Stomach (tissue), 19 donors: ENCODE measurements at places on chromosomes 1 and 21. TPM values are rescaled to one million over a fixed set of nuclear protein-coding genes. Genes with fewer than 3 reads are reported as not detected.

DNA sequence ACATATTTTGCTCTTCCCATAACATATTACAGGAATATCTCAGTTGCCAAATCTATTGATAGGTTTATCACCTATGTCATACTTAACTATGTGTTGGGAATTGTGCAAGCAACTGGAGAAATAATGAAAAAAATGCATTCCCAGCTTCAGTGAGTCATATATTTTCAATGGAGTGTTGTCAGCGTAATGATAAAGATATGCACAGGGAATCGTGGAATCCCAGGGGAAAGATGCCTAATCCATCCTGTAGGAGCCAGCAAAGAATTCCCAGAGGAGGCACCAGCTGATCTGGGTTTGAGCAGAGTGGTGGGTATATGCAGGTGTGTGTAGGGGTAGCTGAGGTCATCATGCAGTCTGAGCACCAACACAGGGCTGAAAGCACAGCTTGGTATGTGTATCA, 213.3 kb upstream of the DAB1 start:
- DNase-seq = no peak

- peak; percentile 14 for DNase-seq
These were observed 10.4 kb upstream of the GJA9 start for GRCh38 chr1:38891753-38892152.

- DNase-seq = peak; percentile 36
These were observed 21.8 kb upstream of the OTUD3 start for GRCh38 chr1:19860418-19860817.

DNA sequence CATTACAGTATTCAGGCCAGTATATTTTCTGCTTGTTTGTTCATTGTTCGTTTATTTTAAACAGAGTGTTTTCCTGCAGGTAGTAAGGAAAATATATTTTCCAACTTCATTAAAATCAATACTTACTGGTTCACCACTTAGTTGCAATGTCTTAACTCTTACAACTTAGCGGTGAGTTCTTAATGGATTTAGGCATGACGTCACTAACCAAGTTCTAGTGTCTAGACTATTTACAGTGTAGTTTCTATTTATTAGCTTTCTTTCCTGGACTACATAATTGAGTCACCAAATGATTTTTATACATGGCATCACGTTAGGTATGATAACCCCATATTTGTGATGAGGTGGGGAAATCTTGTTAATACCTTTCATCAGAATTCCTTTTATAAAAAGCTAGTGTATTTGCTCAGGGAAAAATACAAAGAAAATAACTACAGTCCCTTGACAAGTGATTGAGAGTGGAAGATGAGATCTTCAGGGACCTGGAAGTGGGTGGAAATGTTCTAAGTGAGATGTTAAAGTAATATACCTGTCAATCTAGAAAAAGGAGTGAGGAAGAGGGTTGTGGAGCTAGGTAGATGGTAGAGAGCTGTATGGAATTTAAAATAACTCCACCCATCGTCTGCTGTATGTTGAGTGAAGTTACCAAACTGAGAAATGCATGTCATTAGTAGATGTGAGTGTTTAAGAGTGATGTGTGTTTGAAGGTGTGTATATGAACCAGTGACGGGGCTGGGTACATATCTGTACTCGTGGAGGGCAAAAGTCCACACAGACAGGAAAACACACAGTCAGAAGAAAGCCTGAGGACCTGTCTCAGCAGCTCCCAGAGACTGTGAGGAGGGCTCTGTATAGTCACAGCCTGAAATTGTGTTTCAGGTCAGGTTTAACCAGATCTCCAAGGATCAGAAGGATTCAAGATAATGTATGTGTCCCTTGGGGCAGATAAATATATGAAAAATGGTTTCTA, 197.6 kb upstream of the ADAMTS5 start:
- no peak for DNase-seq

- peak; percentile 32 for DNase-seq
These were observed at the start of gene SLAMF1 for GRCh38 chr1:160646711-160647328. Gene SLAMF1, minus strand, starts transcription at chr1:160647044. Its CDS starts 99 bp downstream, at chr1:160646945.

DNA sequence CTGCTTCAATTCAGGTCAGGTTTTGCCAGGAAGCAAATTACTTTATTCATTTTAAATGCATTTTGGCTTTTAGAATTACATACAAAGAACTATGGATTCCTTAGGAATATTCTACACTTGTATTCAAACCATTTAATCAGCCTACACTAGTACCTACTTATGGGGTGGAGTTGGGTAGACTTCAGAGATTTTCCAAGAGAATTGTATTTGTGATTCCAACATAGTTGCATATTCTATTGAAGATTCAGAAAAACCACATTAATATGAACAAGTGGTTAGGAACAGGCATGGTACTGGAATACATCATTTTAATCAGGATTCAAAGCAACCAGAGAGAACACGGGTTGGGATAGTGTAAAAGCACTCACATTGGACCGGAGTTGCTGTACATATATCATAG, 33.4 kb downstream of the LUZP1 start:
- no peak for DNase-seq

The FOXJ3 gene
- total RNA-seq = 10.1 TPM

GRCh38 chr1:231385416-231385748, 36.7 kb downstream of the EGLN1 start:
- peak; percentile 39 for DNase-seq

- DNase-seq = no peak
These were observed 14.8 kb upstream of the HEYL start for GRCh38 chr1:39654291-39654690.

The KCNJ15 gene
- 38.4 TPM for total RNA-seq

- DNase-seq = peak; percentile 75
These were observed at the start of gene RGS1 for GRCh38 chr1:192575499-192576189. Gene RGS1, plus strand, starts transcription at chr1:192575773. Its CDS starts 20 bp downstream, at chr1:192575793.

DNA sequence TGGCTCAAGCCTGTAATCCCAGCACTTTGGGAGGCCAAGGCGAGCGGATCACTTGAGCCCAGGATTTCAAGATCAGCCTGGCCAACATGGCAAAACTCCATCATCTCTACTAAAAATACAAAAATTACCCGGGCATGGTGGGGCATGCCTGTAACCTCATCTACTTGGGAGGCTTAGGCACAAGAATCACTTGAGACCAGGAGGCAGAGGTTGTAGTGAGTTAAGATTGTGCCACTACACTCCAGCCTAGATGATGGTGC, 12.0 kb downstream of the PALMD start:
- DNase-seq = no peak
